ENCODE measurements at places on chromosomes 4 and X. TPM values are rescaled to one million over a fixed set of nuclear protein-coding genes. Genes with fewer than 3 reads are reported as not detected.

The AKAP4 gene
- under 0.01 TPM for total RNA-seq

The ARHGAP36 gene
- total RNA-seq, result not detected

The MID2 gene
- total RNA-seq, result 14.6 TPM

The QRFPR gene
- total RNA-seq, result not detected

The ZCCHC18 gene
- 2.4 TPM for total RNA-seq
